ENCODE measurements at places on chromosomes 7 and 10. TPM values are rescaled to one million over a fixed set of nuclear protein-coding genes. Genes with fewer than 3 reads are reported as not detected.

The ZC3HAV1L gene
- total RNA-seq, result 22.4 TPM

The OR13A1 gene
- total RNA-seq, result not detected

The LIPM gene
- total RNA-seq, result 34.9 TPM

DNA sequence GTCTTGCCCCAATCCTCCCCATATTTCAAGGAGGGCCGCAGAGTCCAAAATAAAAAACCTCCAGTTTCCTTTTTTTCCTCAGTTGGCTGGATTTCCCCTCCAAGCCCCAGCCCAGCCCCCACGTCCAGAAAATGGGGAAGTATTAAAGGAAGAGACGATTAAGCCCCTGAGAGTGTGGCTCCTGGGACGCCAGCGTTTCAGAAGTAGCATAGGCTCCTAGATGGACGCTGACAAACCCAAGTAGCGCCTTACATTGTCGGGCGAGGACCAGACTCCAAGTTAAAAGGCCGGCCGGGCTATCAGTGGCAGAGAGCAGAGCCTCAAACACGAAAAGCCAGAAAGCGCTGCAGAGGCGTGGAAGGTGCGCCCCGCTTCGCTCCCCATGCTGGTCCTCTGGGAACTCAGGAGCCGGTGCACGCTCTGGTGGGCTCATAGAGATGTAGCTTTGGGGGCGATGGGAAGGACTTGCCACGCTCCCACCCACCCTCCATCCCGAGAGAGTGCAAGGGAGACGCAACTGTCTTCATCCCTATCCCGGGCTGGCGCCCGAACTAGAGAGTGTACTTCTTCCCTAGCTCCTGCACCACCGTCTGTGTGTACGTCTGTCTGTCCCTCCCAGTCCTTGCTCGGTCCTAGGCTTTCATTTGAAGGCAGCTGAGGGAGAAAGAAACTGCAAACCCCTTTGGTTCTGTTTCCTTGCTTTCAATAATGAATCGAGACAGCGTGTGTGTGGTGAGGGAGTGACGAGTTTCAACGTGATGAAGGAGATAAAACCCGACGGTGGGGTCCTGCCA lies 6.3 kb upstream of the EMX2 start:
- H3K27ac ChIP-seq, result no peak overlapping the region
- peaks cover 59% of the 10 kb centered on the region for H3K27me3 ChIP-seq
- H3K4me3 ChIP-seq, result no peak overlapping the region
- DNase-seq, result peak; percentile 78

Measured in suprapubic skin (tissue), 4 donors.